IPS DF 6.9 (cell line): ENCODE measurements at places on chromosomes 6 and 20.

DNA sequence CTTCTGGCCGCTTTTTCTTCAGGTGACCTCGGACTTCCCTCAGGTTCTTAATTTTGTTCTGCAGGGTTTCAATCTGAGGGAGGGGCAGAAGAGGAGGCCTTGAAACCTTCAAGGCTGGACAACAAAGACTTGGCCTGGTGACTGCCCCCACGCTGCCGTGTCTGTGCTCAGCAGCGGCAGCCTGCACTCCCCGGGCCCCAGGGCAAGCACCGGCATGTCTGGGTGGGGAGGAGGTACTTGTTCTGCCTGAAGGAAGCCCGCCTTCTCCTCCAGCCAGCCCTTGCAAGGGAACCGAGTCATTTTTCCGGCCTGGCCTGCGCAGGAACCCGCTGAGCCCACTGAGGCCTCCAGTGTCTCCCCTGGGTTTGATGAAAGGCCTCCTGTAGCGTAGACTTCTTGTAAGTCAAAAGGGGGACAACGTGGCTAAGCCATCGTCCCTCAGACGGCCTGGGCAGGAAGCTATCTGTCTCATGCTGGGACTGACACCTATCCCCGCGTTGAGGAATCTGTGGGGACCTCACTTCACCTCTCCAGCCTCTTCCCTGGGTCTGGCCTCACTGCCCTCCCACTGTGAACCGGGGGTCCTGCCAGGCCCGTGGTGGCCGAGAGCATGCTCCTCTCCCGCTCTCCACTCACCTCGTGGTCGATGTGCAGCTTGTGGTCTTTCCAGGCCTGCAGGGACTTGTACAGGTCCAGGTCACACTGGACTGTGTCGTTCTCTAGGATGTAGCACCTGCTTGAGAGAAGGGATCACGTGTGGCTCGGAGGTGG, 119.9 kb downstream of the SULF2 start:
- DNase-seq = no peak

GRCh38 chr6:105120570-105120969, 59.2 kb downstream of the POPDC3 start:
- no peak for DNase-seq

GRCh38 chr20:37346535-37347346, 801 bp downstream of the SRC start:
- no peak for DNase-seq

- no peak for DNase-seq
Measured at GRCh38 chr6:106860940-106861339, 113.6 kb downstream of the CD24 start.

GRCh38 chr6:163127587-163127986, 286.9 kb upstream of the QKI start:
- no peak for DNase-seq

- no peak for DNase-seq
Measured at GRCh38 chr20:4972506-4973251, 28.6 kb downstream of the SLC23A2 start.

- no peak for DNase-seq
Measured at GRCh38 chr6:159961528-159961927, 7.4 kb upstream of the IGF2R start.

- no peak for DNase-seq
Measured at GRCh38 chr6:34096814-34097213, 49.1 kb downstream of the GRM4 start.

DNA sequence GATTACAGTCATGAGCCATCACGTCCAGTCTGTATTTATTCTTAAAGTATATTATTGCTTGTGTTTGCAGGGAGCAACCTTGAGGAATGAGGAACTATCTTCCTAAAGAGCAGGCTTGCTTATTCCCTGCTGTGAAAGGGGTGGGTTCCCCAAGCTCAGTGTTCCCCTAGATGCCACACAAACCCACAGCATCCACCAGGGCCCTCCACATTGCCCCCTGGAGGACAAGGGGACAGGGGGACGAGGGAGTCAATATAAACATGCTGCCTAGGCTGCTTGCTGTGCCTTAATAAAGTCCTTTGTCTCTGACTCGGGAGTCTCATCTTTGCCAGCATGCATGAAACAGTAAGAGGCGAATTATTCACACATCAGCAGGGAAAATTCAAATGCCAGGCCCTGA, 8.0 kb upstream of the IDH3B start:
- DNase-seq = no peak

- no peak for DNase-seq
Measured at GRCh38 chr6:63636518-63637021, 968 bp downstream of the PHF3 start.

DNA sequence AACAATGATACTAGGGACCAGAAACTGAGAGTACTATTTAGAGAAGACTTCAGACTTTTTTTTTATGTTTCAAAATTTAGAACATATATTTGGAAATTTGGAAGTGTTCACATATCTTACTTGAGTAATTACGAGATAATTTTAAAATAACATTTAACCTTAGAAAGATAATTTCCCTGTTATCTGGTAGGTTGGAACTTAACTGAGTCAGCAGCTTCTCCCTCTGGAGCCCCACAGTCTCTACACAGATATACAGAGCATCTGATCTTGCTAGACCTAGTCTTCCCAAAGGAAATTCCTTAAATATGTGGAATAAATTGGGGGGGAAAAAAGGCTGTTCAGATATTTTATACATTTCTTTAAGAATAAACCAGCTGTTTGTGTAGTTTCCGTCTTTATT, 48.6 kb downstream of the TSPYL4 start:
- DNase-seq = no peak

DNA sequence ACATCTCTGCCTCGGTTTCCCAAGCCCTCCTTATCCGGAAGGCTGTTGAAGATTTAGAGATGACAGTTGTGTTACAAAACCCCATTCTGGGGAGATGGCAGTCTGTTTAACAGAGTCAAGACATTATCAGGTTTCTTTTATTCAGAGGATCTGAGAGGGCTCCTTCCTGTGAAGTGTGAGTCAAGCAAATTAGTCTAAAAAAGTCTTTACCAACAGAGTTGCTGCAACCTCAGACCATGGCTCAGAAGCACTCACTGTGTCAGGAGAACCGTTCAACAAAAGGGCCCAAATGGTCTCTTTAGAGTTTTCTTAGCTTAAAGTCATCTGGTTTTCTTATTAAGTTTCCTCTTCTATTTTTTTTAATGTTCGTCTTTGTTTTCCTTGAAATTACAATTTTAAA, 717.8 kb downstream of the EPM2A start:
- DNase-seq = no peak

DNA sequence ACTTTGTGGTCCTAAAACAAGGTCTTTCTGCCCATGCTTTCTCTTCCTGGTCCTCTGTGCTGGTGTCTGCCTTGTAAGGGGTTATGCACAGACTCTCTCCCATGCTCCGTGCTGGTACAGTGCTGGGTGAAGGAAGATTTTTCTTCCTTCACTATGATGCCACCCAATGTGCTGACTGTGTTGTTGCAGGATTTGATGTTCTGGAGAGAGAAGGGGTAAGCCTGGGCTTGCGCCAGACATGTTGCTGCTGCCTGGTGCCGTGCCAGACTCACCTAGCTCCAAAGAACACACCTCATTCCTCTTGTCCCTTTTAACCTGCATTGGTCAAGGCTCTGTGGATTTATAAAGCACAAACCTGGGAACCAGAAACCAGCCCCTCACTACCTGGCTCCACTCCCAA, 28.4 kb upstream of the ARMH2 start:
- DNase-seq = no peak

GRCh38 chr6:1363729-1364572, 25.4 kb upstream of the FOXF2 start:
- DNase-seq = no peak

GRCh38 chr6:169075915-169076654, 177.6 kb downstream of the THBS2 start:
- DNase-seq = no peak

DNA sequence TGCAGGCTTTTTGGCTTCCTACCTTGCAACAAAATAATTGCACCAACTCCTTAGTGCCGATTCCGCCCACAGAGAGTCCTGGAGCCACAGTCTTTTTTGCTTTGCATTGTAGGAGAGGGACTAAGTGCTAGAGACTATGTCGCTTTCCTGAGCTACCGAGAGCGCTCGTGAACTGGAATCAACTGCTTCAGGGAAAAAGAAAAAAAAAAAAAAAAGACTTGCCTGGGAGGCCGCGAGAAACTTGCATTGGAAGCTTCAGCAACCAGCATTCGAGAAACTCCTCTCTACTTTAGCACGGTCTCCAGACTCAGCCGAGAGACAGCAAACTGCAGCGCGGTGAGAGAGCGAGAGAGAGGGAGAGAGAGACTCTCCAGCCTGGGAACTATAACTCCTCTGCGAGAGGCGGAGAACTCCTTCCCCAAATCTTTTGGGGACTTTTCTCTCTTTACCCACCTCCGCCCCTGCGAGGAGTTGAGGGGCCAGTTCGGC, 420 bp downstream of the SOX4 start:
- DNase-seq = no peak

GRCh38 chr6:34964564-34964963, 75.5 kb downstream of the ANKS1A start:
- no peak for DNase-seq

DNA sequence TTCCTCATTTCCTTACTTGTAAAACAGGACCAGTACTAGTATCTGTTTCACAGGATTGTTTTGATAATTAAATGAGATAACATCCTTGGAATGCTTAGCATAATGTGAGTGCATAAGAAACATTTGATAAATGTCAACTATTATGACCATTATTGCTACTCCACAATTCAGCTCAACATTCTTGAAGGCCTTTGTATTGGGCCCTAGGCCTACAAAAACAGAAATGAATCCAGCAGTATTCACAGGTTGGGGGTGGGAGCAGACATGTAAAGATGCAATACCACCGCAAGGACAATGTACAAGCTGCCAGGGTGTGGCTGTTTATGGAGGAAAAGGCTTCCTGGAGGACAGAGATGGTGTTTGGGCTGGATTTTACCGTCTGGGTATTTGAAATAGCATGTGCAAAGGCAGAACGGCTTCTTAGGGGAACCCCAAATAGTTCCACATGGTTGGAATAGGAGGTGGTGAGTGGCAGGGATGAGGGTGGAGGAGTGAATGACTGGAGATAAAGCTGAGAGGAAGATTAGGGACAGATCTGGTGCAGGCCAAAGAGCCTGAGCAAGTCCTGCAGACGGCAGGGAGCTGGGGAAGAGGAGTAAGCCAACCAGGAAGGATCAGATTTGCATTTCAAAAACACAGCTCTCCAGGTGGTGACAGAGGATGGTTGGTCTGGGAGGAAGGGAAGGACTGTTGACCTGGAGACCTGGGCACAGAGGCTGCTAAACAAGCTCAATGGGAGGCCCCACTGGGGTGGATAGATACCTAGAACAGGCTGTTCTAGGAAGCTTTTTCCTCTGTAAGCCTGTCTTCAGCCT, 57.0 kb upstream of the EPB41L1 start:
- peak; percentile 84 for DNase-seq

DNA sequence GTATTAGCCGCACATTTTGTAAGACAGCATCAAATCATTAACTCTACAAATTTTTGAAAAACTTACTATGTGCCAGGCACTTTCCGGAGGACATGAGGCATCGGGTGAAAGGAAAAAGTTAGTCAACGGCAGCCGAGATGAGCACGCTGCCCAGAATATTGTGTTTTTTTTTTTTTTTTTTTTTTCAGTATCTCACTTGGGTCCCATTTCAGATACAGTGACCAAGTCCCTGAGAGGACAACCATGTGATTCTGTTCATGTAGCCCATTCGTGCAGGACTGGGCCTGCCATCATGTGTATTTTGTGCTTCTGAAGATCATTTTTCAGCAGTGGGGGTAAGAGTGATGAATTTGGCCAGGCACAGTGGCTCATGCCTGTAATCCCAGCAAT, 1.3 kb downstream of the SLA2 start:
- no peak for DNase-seq

- no peak for DNase-seq
Measured at GRCh38 chr20:32152421-32153155, 43.1 kb downstream of the TM9SF4 start.

DNA sequence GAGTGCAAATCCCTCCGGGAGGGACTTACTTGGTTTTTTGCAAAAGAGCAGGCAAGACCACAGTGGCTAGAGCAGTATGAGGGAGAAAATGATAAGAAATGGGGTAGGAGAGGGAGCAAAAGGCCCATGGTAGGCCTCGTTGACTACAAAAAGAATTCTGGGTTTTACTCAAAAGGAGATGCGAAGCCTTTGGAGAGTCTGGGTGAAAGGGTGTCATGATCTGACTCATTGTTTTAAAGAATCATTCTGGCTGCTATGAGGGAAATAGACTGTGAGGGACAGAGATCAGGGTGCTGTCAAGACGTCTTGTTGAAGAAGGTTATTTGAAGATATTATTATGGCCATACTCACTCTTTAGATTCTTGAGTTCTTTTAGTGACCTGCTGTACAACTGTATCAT, 13.0 kb downstream of the TBC1D32 start:
- DNase-seq = no peak

- DNase-seq = no peak
Measured at GRCh38 chr20:49880177-49880576, 35.2 kb downstream of the SPATA2 start.

DNA sequence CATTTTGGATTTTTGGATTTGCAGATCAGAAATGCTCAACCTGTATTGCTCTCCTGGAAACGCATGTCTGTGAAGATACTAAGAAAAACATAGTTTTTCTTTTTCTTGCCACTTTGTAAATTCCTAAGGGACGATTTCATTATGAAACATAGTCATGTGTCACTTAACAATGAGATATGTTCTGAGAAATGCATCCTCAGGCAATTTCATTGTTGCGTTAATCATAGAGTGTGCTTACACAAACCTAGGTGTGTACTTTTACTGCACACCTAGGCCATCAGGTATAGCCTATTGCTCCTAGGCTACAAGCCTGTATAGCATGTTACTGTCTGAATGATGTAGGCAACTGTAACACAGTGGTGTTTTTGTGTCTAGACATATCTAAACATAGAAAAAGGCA, 13.4 kb upstream of the THEMIS start:
- no peak for DNase-seq

DNA sequence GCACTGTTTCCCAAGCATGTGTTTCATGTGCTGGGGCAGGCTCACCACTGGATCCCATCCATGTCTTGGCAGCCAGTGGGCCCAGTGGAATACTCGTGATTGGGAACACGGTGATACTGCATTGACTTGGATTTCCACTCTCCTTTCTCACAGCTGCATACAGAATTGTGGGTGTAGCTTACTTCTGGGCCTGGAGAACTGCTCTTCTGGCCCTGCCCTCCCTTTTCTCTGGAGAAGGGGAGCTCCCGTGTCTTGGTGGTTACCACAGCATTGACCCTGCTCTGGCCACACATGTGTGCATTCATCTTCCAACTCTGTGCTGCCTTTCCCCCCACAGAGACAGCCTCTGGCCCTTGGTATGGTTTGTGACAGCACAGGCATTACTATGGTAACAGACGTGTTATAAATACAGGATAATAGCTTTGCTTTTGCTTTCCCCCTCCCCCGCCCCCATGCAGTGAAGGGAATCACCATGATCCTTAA, 21.6 kb downstream of the SOBP start:
- DNase-seq = no peak

GRCh38 chr20:47800623-47801022, 15.3 kb upstream of the SULF2 start:
- no peak for DNase-seq
